IPS DF 19.7 (cell line): ENCODE measurements at places on chromosomes 6 and 20.

- no peak for DNase-seq
These were observed 129.0 kb upstream of the FOXQ1 start for GRCh38 chr6:1182722-1183521.

GRCh38 chr20:46644160-46644559, 7.1 kb downstream of the SLC13A3 start:
- no peak for DNase-seq

- DNase-seq, result no peak
These were observed 13.7 kb upstream of the BLCAP start for GRCh38 chr20:37541326-37541725.

GRCh38 chr6:34771727-34772126, 14.4 kb downstream of the SNRPC start:
- no peak for DNase-seq

DNA sequence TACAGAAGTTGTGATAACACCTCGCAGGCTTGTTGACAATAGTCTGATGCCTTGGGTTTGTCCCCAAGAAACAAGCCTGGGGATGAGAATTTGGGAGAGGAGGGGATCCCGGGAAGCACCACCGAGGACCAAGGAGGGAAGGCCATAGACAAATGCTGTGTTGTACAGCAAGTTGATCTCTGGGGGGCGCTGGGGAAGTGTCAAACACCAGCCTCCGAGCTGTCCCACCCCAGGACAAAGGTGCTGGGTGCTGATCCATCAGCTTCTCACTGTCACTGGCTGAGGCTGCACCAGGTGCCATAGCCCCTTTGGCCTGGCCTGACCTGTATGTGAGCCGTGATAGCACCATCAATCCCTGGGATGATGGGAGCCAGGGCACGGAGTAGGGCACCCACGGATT, 64.0 kb downstream of the SYNDIG1 start:
- no peak for DNase-seq

DNA sequence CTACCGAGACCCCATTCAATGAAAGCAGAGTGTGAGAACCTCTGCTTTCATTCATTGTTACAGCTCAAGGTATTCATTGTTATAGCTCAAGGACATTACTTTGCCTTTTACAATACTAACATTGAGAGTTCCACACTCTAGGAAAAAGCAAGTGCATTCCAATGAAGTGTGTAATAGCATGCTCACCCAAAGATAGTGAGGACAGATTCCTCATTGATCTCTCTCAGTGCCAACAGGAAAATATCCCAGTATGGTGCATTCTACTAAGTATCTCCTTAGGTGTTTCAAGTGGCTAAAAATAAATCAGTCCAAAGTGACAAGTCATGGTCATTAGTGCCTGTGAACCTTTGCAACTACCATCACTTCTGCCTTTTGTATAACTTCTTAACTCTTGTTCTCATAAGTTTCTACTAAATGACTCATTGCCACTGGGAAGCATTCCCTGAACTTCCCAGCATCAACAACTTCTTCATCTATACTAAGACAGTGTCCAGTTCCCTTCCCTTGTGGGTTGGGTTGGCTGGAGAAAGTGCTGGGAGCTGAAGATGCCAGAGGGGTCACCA, 140.7 kb upstream of the STXBP5 start:
- no peak for DNase-seq

DNA sequence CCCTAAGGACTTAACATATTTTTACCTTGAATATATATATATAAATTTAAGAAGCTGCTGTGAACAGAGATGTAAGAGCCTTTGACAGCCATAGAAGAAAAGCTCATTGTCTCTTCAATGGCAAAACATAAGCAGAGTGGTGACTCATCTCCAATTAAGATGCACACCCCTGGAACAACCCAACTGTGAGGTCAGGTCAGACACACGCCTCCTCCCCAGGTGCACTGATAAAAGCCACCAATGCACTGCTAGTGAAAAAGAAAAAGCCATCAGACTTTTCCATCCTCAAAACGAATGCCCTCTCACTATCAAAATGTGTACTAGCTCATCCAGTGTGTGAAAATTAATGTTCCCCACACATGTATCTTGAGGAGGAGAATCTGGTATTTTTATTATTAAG, 100.1 kb downstream of the SMLR1 start:
- no peak for DNase-seq

GRCh38 chr20:906001-906520, 10.1 kb downstream of the ANGPT4 start:
- no peak for DNase-seq

- DNase-seq, result no peak
These were observed 115.2 kb downstream of the LY86 start for GRCh38 chr6:6703699-6704098.

GRCh38 chr6:30997301-30997700, 13.0 kb upstream of the MUC22 start:
- no peak for DNase-seq

DNA sequence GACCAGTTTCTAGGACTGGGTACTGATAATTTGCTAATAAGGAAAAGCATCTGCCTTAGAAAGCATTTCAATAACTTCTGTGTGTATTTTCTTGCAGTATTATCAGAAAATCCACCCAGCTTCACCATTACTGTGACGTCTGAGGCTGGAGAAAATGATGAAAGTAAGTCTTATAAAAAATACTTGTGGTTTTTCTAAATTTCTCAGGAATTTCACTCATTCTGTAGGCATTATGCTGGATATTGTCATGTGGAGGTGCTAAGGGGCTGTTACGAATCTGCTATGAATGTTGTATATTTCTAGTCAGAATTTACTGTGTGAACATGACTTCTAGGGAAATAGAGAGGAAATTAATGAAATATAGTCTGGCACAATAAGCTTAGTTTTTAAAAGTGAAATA, 8.9 kb downstream of the RWDD1 start:
- no peak for DNase-seq

GRCh38 chr6:100339574-100340255, 125.0 kb downstream of the SIM1 start:
- no peak for DNase-seq

- no peak for DNase-seq
These were observed 190.8 kb downstream of the EPM2A start for GRCh38 chr6:145544514-145544913.

DNA sequence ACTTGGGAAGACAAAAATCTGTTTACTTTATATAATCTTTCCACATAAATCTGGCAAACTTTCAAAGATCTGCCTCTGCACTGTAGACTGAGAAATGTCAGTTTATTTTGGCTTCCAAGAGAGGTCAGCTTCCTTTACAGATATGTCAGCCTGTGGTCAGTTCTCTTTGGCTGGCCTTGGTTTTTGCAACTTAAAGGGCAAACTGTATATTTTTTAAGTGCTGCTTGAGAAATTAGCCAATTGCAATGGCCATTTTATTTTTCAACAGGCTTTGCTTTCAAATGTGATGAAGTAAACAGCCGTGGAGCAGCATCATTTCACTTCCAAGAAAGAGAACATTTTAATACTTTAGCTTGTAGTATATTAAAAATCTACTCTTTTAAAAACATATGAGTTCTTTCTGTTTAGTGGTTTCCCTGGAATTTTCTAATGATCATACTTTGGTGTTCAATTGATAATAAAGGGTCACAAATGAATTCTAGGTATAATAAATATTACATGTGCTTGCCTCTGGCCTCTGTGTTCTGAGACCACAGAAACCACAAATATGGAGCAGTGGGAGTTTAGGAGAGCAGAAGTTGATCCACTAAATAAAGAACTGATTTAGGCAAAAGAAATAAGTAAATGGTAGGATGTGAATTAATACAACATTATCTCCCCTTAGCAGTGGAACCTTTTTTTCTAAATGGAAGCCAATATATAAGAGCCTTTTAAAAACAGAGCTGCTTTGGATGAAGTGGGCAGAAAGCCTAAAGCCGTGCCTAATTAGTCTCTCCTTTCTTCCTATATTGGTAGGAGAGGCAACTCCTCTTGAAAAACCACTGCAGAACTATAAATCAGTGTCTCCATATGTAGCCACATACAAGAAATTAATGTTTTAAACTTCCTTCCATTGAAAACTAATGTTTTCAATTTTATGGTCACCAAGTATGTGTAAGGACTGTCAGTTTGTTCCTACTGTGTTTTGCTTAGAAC, 16.2 kb downstream of the ADGRB3 start:
- no peak for DNase-seq

- no peak for DNase-seq
These were observed 39.6 kb upstream of the PRELID3B start for GRCh38 chr20:59082077-59082740.

- DNase-seq, result no peak
These were observed 539 bp upstream of the BHLHE23 start for GRCh38 chr20:63007360-63007645.

- no peak for DNase-seq
These were observed 535.2 kb upstream of the ID4 start for GRCh38 chr6:19301980-19302379.

GRCh38 chr6:104729433-104729832, 130.3 kb downstream of the HACE1 start:
- DNase-seq, result no peak

GRCh38 chr6:11460001-11460668, 77.4 kb upstream of the TMEM170B start:
- DNase-seq, result no peak

GRCh38 chr6:38480036-38480435, 159.7 kb downstream of the BTBD9 start:
- DNase-seq, result no peak

- no peak for DNase-seq
These were observed 16.6 kb upstream of the PLCB1 start for GRCh38 chr20:8115436-8115835.

DNA sequence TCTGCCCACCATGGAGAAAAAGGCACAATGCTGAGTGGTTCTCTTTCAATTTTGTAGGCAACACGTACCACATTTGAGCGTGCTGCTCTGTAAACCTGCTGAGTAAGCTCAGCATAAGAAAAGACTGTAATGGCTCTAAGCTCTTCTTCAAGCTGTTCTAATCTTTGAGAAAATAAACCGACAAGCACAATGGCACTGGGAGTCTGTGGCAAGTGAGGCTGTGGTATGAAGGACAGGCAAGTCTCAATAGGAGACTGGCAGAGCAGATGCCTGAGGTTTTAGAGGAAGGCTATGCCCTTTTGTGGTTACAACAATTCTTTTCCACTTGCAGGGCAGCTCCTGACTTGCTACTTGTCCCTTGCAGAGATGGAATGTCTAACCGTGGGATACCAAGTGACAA, 136.7 kb upstream of the EXOC2 start:
- DNase-seq, result peak; percentile 57

DNA sequence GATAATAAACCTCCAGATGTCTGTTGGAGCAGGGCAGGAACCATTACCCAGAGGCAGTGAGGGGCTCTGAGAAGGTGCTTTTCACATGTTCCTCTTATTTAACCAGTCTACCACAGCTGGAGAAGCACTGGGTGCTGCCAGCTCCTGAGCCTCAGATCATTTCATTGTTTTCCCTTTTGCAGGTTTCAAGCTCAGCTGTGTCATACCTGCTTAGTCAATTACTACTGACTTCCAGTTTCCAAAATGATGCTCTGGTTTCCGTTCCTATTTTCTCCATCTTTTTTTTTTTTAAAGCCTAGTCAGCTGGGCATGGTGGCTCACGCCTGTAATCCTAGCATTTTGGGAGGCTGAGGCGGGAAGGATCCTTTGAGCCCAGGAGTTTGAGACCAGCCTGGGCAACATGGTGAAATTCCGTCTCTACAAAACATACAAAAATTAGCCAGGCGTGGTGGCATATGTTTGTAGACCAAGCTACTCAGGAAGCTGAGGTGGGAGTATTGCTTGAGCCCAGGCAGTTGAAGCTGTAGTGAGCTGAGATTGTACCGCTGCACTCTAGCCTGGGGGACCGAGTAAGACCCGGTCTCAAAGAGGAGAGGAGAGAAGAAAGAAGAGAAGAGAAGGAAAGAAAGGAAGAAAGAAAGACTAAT, 6.7 kb downstream of the FLOT1 start:
- no peak for DNase-seq

DNA sequence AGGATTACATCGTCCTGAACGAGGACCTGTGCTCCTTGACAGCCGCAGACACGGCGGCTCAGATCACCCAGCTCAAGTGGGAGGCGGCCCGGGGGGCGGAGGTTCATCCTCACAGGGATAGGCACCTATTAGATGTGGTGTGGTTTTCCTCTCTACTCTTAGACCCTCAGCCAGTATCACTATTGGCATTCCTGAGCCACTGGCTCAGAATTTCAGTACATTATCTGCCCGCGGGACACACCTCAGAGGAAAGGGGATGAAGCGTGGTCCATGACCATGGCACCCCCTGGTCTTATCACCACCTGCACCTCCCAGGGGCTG, 34.6 kb upstream of the HLA-G start:
- no peak for DNase-seq

GRCh38 chr6:9659848-9660247, 755.0 kb downstream of the TFAP2A start:
- no peak for DNase-seq

DNA sequence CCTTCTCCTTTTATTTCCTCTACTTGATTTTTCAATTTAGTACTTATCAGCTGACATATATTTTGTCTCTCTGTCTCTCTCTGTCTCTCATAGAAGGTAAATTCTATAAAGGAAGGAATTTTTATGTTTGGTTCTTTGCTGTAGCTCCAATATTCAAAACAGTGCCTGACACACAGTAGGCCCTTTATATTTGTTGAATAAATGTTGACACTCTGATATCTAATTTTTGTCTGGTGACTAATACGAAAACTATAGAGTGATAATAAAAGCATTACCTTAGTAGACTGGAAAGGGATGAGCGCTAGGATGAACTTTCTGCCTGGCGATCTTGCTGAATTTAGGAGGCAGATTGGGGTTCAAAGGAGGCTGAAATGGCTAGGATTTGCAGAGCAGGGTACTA, 42.8 kb downstream of the PTPN1 start:
- DNase-seq, result no peak

- DNase-seq, result no peak
These were observed 1.3 kb upstream of the RNF217 start for GRCh38 chr6:124960757-124961463.

DNA sequence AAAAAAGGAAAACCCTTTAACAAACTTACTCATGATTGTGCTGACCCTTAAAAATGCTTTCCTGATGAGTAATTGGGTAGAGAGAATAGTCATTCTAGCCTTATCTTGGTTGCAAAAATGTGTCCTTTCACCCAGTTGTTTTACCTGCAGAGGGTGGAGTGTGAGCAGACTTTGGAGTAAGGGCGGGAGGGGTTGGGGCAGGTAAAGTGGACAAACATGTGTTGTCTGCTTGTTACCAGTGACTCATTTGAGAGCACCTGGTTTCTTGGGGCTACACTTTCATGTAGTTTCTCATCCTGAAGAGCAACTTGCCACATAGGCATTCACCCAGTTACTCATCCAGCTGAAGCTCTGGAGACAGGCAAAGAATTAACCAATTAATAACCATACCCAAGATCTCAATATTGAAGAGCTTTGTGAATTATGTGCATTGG, 121.1 kb downstream of the TNFRSF21 start:
- no peak for DNase-seq

GRCh38 chr6:81531869-81532561, 220.5 kb downstream of the TENT5A start:
- no peak for DNase-seq

- no peak for DNase-seq
These were observed 18.3 kb downstream of the MARCKS start for GRCh38 chr6:113875470-113875869.

DNA sequence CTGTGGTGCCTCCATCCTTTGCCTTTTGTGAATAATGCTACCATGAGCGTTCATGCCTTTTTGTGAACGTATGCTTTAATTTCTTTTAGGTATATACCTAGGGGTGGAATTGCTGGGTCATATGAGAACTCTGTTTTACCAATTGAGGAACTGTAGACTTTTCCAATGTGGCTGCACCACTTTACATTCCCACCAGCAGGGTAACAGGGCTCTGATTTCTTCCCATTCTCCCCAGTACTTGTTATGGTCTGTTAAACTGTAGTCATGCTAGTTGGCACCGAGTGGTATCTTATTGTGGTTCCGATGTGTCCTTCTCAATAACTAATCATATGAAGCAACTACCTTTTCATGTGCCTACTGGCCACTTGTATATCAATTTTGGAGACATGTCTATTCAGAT, 312.1 kb downstream of the GMDS start:
- no peak for DNase-seq
